Naive B cell (primary cell): ENCODE measurements at places on chromosomes 7 and 10. TPM values are rescaled to one million over a fixed set of nuclear protein-coding genes. Genes with fewer than 3 reads are reported as not detected.

DNA sequence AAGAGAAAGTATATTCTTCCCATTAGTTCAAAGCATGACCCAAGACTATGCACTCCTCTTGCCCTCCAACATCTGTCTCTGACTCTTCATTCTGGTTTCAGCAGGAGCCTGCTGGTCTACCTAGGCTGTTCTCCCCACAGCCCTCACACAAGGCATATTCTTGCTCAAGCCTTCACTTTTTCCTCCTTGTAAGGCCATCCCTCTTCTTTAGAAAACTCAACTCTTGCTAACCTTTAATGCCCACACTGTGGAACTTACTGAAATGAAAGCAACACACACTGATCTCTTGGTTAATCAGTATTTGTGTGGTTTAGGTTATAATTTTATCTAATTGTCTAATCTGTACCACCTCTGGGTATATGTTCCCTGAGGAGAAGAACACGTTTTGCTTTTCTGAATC, 75.8 kb downstream of the PRKCQ start:
- H3K36me3 ChIP-seq, result no peaks in the 10 kb centered on the region
- H3K4me3 ChIP-seq, result no peak overlapping the region
- no peak overlapping the region for H3K27ac ChIP-seq
- H3K4me1 ChIP-seq, result no peaks in the 10 kb centered on the region
- no peak for DNase-seq

ACTL6B gene
- not detected for polyA plus RNA-seq

DNA sequence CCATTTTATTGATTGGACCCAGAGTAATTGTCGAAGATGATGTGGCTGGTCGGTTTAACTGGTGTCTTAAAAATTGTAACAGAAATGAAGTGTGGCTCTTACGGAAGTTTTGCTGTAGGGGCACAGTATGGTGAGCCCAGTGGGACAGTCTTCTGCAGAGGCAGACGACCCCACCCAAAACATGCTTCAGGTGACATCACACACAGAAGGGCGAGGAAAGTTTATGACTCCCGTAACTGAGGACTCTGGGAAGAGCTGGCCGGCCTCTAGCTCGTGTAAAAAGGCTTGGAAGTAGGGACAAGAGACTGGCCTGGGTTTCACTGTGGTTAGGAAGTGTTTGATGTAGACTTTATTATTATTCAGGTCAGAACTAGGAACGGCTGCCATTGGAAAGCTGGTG, 73.3 kb downstream of the HTR5A start:
- H3K27ac ChIP-seq, result no peak overlapping the region
- no peak for DNase-seq
- peaks cover 35% of the 10 kb centered on the region for H3K27me3 ChIP-seq
- no peaks in the 10 kb centered on the region for H3K4me1 ChIP-seq
- H3K36me3 ChIP-seq, result no peaks in the 10 kb centered on the region
- H3K4me3 ChIP-seq, result no peak overlapping the region

SPDYE16 gene
- polyA plus RNA-seq, result not detected

- no peaks in the 10 kb centered on the region for H3K36me3 ChIP-seq
- H3K4me3 ChIP-seq, result no peak overlapping the region
- DNase-seq, result no peak
- H3K27me3 ChIP-seq, result no peaks in the 10 kb centered on the region
- no peak overlapping the region for H3K27ac ChIP-seq
These were observed 105.3 kb downstream of the PLXDC2 start for GRCh38 chr10:19921300-19922140.

MALRD1 gene
- not detected for polyA plus RNA-seq

SPDYE5 gene
- not detected for polyA plus RNA-seq

DNA sequence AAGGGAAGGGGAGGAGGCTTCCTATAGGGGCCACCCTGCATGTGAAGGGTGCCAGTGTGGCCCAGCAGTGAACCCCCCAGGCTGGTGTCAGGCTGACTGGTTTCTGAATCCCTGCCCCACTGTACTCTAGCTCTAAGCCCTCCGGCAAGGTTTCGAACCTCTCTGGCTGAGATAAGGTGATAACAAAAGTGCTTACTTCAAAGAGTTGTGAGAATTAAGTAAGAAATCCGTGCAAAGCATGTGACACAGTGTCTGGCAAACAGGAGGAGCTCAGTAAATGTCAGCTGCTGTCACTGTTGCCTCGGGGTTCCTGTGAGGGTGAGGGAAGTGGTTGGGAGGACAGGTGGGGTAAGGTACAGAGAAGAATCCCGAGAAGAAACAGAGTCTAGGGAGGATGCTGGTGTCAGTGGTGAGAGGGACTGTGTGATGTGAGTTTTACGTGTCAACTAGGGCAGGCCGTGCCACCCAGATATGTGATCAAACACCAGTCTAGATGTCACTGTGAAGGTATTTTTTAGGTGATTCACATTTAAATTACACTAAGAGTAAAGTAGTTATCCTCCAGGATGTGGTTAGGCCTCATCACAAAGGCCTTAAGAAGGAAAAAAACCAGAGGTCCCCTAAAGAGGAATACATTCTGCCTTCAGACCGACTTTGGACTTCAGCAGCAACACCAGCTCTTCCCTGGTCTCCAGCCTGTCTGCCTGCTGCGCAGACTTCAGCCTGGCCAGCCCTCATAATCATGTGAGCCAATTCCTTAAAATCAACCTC, 64.4 kb downstream of the BPGM start:
- H3K27me3 ChIP-seq, result peaks cover 33% of the 10 kb centered on the region
- H3K4me3 ChIP-seq, result no peak overlapping the region
- peak overlapping the region; percentile 6 for H3K27ac ChIP-seq
- no peaks in the 10 kb centered on the region for H3K4me1 ChIP-seq
- no peak for DNase-seq

DNA sequence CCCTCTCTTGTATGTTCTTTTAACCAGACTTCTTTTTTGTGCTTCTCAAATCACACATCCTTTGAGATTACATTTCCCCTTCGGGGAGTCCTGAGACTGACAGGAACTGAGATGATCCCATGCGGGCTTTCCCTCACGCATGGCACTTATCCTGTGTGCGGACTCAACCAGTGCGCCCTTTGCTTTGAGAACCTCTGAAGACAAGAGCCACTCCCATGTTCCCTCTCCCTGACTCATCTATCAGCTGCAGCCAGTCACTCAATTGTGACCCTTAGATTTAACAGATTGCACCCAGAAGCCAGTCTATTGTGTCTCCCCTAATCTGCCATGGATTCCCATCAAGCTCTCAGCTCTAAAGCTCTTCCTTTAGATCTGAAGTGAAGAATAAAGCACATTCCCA, 353.9 kb upstream of the MEOX2 start:
- H3K4me3 ChIP-seq, result no peak overlapping the region
- no peaks in the 10 kb centered on the region for H3K36me3 ChIP-seq
- H3K27ac ChIP-seq, result no peak overlapping the region

DNA sequence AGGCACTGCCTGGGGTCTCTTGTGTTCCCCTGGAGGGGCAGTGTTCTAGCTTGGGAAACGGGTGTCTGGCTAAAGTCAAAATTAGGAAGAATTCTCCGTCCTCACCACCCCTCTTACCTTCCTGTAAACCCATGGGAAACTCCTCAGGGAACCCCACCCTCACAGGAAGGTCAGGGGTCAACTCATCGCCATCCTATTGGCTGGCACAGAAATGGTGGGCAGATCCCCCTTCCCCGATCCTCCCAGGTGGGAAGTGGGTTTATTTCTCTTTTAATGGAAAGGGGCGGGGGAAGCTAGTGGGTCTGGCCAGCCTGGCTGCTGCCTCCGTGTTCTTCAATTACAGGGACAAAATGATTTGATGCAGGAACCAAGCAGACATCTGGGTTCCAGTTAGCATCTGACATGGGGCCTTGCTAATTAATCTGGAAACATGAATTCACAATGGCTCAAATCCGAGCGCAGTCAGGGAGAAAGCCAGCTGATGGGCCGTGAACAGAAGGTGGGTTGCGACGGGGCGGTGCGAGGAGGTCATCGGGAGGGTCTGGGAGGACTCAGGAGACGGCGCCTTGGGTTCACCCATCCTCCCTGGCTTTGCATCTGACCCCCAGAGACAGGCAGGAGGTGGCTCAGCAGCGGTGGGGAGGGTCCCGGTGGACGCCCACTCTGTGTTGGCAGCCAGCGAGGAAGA, 66.6 kb downstream of the SLIT1 start:
- DNase-seq, result no peak
- no peaks in the 10 kb centered on the region for H3K4me1 ChIP-seq
- no peak overlapping the region for H3K27ac ChIP-seq
- peaks cover 16% of the 10 kb centered on the region for H3K27me3 ChIP-seq
- H3K36me3 ChIP-seq, result no peaks in the 10 kb centered on the region
- no peak overlapping the region for H3K4me3 ChIP-seq

DNA sequence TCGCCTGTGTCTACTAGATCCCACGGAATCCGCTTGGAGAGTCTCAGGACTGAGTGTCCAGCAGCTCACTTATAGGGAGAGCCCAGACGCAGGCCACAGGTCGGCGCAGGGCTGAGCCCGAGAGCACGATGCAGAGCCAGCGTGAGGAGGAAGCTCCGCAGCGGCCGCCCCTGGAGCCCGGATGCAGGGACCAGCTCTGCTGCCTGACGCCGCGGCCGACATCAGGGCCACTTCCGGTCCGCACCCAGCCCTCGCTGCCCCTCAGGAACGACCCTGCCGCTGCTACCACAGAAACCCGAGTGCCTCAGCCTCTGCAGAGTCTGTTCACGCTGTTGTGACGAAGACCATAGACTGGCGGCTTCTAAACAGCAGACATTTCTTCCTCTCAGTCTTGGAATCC, 275.8 kb upstream of the PPP2R2D start:
- no peaks in the 10 kb centered on the region for H3K36me3 ChIP-seq
- H3K27me3 ChIP-seq, result no peaks in the 10 kb centered on the region
- H3K27ac ChIP-seq, result no peak overlapping the region
- H3K4me1 ChIP-seq, result no peaks in the 10 kb centered on the region

MTURN gene
- 4.6 TPM for polyA plus RNA-seq

GRCh38 chr10:44939691-44940401, 19.8 kb upstream of the RASSF4 start:
- H3K36me3 ChIP-seq, result no peaks in the 10 kb centered on the region
- no peaks in the 10 kb centered on the region for H3K27me3 ChIP-seq
- H3K27ac ChIP-seq, result no peak overlapping the region
- H3K4me1 ChIP-seq, result no peaks in the 10 kb centered on the region
- DNase-seq, result no peak

SUPV3L1 gene
- 23.5 TPM for polyA plus RNA-seq

GRCh38 chr7:96388620-96389383, 66.9 kb upstream of the SLC25A13 start:
- no peaks in the 10 kb centered on the region for H3K36me3 ChIP-seq
- H3K4me1 ChIP-seq, result no peaks in the 10 kb centered on the region
- no peak for DNase-seq
- no peaks in the 10 kb centered on the region for H3K27me3 ChIP-seq
- H3K4me3 ChIP-seq, result no peak overlapping the region
- no peak overlapping the region for H3K27ac ChIP-seq

- H3K4me1 ChIP-seq, result peaks cover 19% of the 10 kb centered on the region
- peaks cover 22% of the 10 kb centered on the region for H3K27me3 ChIP-seq
- no peak overlapping the region for H3K27ac ChIP-seq
- no peak overlapping the region for H3K4me3 ChIP-seq
These were observed 64.3 kb downstream of the PDGFA start for GRCh38 chr7:455110-455928.

GRCh38 chr10:77820349-77820748, 106.2 kb downstream of the DLG5 start:
- no peak overlapping the region for H3K27ac ChIP-seq
- H3K36me3 ChIP-seq, result no peaks in the 10 kb centered on the region
- no peak overlapping the region for H3K4me3 ChIP-seq
- no peak for DNase-seq
- no peaks in the 10 kb centered on the region for H3K27me3 ChIP-seq

ELOVL3 gene
- not detected for polyA plus RNA-seq

EPHA1 gene
- polyA plus RNA-seq, result not detected
